ENCODE measurements at places on chromosomes 11 and 22.

GRCh38 chr11:34213366-34213765 lies 107.9 kb downstream of the NAT10 start:
- DNase-seq, result no peak

DNA sequence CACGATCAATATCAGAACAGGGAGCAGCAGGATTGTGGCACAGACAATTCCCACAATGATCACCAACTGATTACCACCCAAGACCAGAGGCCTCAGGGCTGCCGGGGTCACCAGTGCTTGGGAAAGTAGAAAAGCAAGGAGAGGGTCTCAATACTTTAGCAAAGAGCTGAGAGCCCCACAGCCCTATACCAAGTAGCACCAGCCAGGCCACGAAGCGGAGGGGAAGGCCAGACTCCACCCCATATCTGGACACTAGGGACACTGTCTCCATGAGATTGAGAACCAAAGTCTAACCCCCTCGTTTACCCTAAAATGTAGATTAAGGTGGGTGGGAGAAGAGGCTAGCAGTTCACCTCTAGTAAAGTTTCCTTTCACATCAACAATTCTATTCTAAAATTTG lies 24.1 kb upstream of the SCN2B start:
- no peak for DNase-seq

DNA sequence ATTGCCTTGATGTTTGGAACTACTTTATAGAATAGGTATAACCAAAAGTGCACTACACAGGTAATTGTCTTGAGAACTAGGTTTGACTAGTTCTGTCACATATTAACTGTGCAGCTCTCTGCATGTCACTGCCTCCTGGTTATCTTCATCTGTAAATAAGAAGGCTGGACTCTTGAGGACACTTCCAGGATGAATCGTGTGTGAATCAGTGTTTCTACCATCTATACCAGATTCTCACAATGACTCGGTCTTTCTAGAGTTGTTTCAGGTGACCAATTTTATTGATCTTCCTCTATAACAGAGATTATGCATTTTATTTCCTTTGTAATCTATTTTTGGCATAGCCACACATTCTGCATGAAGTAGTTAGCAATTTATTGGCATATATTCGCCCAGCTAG lies 1181.0 kb upstream of the TENM4 start:
- DNase-seq, result no peak

DNA sequence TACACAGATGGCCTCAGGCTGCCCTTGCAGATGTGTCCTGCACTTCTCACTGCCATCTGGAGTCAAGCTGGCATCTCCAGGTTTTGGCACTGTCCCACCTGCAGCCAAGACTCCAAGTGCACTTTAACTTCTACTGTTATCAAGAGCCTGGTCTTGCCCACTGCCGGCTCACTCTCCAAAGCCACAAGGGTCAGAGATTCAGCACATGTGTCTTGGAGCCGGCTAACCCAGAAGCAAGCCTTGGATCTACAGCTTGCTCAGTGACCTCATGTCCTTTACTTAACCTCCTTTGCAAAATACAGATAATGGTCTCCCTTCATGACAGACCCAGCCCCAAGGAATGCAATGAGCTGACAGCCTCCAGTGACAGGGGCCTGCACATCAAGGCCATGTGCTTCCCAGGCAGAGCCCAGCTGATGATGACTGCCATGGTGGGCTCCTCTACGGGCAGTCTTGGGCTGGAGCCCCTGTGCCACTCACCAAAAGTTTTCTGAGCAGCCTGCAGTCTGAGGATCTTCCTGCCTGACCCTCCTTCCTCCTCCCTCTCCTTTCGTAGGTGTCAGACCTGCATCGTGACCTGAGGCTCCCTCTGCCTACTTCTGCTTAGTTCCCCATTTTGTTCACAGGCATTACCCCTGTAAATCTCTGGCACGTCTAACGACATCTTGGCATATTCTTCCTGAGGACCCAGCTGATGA lies 9.0 kb downstream of the TP53AIP1 start:
- DNase-seq, result no peak

DNA sequence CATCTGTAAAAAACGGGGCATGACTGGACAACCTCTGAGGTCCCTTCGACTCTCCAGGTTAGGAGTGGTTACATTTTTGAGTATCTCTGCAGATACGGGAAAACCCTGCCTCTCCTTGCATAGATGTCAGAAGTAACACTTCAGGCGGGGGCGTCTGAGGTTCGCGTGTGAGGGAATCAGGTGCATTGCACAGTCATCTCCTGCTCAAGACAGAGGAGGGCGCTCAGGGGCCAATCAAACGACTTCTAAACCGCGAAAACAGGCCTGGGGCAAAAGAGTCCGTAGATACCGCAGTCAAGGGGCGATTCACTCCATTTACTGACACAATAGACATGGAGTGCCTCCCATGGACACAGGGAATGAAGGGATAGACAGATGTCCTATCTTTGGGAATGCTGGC lies 31.7 kb downstream of the KIRREL3 start:
- no peak for DNase-seq

- DNase-seq, result no peak
Measured at GRCh38 chr11:87454241-87454640, 416.5 kb downstream of the TMEM135 start.

DNA sequence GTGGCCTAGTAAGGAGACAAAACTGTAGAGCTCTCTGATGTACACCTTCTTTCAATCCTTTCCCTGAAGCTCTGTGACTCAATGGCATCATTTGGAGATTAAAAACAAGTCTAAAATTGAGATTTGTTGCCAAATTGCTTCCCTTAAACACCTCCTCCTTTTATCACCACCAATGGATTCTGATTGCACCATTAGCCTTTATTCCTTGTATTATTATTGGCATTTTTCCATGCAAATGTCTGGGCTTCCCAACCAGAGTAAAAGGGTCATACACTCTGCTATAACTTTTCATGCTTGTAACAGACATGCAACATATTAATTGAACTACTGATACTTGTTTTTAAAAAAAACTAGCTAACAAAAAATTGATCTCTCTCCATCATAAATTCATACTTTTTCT lies 124.2 kb downstream of the CCDC34 start:
- DNase-seq, result no peak

Data from stimulated activated CD8-positive, alpha-beta memory T cell treated with anti-CD3 and anti-CD28 coated beads, Interleukin-15, amount 100 ng/mL, for 24 hours (primary cell).